ENCODE measurements at places on chromosomes 7 and 10.

- no peak overlapping the region for H3K4me3 ChIP-seq
- no peak for DNase-seq
- H3K27me3 ChIP-seq: no peaks in the 10 kb centered on the region
- peaks cover 46% of the 10 kb centered on the region for H3K4me1 ChIP-seq
- no peaks in the 10 kb centered on the region for H3K36me3 ChIP-seq
Measured at GRCh38 chr7:2504889-2505375, 14.6 kb upstream of the LFNG start.

DNA sequence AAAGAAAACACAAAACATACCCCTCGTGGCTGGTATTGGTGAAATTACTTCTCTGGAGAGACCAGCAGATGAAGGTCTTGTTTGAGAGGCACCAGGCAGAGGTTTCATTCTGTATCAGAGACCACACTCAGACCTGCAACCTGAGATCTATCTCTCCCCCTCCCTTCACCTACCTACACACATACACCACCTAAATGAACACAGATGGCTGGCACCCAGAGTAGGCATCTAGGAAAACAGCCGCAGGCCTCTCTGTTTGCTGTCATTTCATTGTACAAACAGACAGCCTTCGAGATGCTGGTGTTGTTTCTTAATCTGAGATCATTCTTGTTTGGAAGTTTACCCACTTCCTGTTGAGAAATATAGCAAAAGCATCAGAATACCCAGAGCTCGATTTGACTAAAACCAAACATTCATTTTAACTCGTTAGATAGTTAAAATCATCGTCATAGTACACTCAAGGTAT, 173.9 kb upstream of the SLC25A13 start:
- no peaks in the 10 kb centered on the region for H3K36me3 ChIP-seq
- H3K4me1 ChIP-seq: no peaks in the 10 kb centered on the region
- H3K4me3 ChIP-seq: no peak overlapping the region
- H3K27ac ChIP-seq: no peak overlapping the region
- DNase-seq: no peak

DNA sequence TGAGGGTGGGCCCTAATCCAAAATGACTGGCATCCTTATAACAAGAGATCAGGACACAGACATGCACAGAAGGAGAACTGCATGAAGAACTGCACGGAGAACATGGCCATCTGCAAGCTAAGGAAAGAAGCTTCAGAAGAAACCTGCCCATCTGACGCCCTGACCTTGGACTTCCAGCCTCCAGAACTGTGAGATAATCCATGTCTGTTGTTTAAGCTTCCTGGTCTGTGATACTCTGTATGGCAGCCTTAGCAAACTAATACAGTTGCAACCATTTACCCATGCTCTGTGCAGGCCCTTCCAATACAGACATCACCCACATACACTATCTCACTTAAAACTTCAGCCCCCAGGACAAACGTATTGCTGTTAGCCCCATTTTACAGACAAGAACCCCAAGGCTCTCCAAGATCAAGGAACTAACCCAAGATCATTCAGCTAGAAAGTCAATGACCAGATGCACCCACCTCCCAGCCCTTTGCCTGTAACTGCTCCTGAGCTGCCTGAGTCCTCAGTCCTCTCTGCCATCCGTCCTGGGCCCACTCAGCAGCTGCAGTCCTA, 39.7 kb downstream of the DLG5 start:
- H3K4me3 ChIP-seq: no peak overlapping the region
- no peaks in the 10 kb centered on the region for H3K27me3 ChIP-seq
- DNase-seq: no peak
- H3K4me1 ChIP-seq: peaks cover 18% of the 10 kb centered on the region
- H3K27ac ChIP-seq: no peak overlapping the region
- H3K36me3 ChIP-seq: peaks cover 2% of the 10 kb centered on the region

DNA sequence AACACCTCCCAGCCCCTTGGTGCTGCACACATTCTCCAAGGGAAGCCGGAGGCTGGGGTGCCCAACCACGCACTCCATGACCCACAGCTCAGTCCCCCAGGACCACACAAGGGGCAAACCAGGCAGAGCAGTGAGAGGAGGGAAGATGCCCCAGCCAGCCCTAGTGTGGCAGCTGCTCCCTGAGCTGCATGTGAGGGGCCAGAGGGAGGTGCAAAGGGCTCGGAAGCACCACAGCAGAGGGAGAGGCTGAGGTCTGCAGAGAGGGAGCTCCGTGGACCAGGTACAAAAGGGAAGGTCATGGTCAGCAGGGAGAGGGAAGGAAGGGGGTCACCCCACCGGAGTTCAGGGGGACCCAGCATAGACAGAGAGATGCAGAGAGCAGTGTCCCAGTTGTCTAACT, 1.5 kb upstream of the CALML5 start:
- no peak for DNase-seq
- no peak overlapping the region for H3K27ac ChIP-seq
- H3K4me3 ChIP-seq: no peak overlapping the region
- H3K4me1 ChIP-seq: peaks cover 5% of the 10 kb centered on the region

DNA sequence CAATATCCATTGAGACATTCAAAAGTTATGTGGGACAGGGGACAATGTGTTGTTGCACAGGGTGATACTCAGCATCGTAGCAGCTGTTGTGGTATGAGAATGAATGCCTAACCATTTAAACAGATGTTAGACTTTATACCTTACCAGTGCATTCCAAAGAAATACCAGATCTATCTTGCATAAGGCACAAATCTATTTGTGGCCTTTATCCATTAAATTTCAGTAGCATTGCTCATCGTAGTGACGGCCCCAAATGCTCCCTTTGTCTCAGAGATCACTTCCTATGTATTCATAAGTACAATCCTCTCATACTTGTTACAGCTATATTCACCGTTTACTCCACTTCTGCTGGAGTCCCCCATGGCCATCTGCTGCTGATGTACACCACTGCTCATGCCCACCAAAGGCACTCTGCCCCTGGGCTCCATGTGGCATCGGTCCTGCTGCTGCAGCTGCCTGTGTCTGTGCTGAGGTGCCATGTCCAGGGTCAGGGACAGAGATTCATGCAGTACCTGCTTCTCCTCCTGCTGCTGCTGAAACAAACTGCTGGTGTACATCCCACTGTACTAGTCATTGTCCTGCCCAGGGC, 96.3 kb downstream of the CPED1 start:
- peak; percentile 83 for DNase-seq
- no peaks in the 10 kb centered on the region for H3K36me3 ChIP-seq
- peaks cover 6% of the 10 kb centered on the region for H3K4me1 ChIP-seq
- no peaks in the 10 kb centered on the region for H3K27me3 ChIP-seq
- no peak overlapping the region for H3K4me3 ChIP-seq

DNA sequence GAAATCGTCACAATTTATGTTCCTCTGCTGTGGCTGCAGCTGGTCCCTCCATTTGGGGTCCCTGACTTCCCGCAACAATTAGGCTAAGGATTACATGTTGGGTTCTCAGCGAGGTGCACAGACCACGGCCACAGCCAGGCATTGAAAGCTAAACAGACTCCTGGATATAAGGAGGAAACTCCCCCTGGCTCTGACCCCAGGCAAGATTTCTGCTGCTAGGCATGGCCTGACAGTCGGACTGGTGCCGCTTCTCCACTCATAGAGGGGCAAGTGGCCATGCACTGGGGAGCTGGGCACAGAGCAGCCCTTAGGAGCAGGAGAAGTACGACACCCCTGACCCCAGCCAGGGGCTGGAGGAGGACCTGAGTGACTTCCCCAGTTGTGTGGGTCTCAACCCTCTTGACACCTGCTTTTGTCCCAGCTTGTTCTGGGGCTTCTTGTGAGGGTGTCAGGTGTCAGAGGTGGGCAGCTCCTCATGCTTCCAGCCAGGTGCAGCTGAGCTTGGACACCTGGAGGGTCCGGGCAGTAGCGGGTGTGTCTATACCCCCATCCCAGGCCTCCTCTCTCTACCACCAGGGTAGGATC, 38.3 kb downstream of the TSPAN15 start:
- no peak for DNase-seq
- peaks cover 3% of the 10 kb centered on the region for H3K27me3 ChIP-seq
- H3K36me3 ChIP-seq: no peaks in the 10 kb centered on the region
- H3K27ac ChIP-seq: no peak overlapping the region
- H3K4me1 ChIP-seq: peaks cover 2% of the 10 kb centered on the region

GRCh38 chr7:132407764-132408163, 168.5 kb downstream of the PLXNA4 start:
- no peak overlapping the region for H3K27ac ChIP-seq
- H3K4me3 ChIP-seq: no peak overlapping the region
- no peak for DNase-seq
- H3K36me3 ChIP-seq: no peaks in the 10 kb centered on the region
- H3K27me3 ChIP-seq: peaks cover 4% of the 10 kb centered on the region

- H3K36me3 ChIP-seq: no peaks in the 10 kb centered on the region
- H3K27me3 ChIP-seq: no peaks in the 10 kb centered on the region
- no peak overlapping the region for H3K27ac ChIP-seq
- no peaks in the 10 kb centered on the region for H3K4me1 ChIP-seq
Measured at GRCh38 chr7:104366390-104366789, 38.0 kb downstream of the LHFPL3 start.

- no peak overlapping the region for H3K27ac ChIP-seq
- no peaks in the 10 kb centered on the region for H3K36me3 ChIP-seq
Measured at GRCh38 chr7:126443951-126444350, 808.8 kb downstream of the GRM8 start.

- peaks cover 43% of the 10 kb centered on the region for H3K36me3 ChIP-seq
- H3K27ac ChIP-seq: no peak overlapping the region
- H3K4me1 ChIP-seq: peaks cover 23% of the 10 kb centered on the region
Measured at GRCh38 chr10:102112210-102112817, 7.9 kb downstream of the LDB1 start.

DNA sequence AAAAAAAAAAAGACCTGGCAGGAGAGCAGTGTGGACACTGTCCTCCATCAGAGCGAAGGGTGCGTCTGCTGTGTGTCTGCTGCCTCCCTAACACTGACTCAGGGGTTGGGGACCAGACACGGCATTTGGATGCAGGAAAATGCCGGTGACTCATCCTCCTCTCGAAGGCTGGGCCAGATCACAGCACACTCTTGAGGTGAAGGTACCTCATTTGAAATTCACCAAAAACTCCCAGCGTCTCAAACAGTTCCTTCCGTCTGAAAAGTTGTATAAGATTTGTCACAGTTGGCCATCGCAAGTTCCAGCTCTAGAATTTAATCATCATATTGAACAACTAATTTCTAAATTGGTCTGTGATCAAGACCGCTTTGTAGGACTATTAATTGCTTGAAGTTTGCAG, 118.1 kb upstream of the LYZL2 start:
- no peak overlapping the region for H3K27ac ChIP-seq
- H3K36me3 ChIP-seq: no peaks in the 10 kb centered on the region
- no peak overlapping the region for H3K4me3 ChIP-seq
- H3K27me3 ChIP-seq: no peaks in the 10 kb centered on the region
- peaks cover 2% of the 10 kb centered on the region for H3K4me1 ChIP-seq

DNA sequence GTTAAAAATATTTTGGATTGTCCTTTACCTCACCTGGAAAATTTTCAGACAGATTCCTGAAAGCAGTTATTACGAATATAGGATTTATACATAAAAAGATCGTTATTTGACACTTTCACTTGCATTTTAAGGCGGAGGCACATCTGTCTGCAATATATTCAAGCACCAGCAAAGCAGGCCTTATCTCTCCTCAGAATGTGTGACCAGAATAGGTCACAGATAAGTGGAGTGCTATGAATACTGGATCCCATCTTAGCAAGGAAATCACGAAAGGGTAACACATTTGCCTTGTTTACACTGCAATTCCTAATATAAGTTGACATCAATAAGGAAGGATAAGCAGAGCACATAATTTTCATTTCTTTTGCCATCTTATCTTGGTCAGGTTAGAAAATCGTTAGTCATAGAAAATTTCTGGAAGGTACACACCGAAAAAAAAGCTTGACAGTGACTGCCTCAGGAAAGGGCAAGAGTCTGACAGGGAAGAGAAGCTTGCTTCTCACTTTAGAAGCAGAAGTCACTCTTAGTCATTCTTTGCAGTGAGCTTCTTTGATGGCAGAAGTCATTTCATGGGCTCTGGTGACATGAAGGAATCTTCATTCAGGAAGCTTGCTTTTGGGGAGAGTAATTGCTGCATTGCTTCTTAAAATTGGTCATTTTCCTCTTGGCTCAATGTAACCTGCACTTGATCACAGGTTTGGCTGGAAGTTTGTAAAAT, 98.1 kb upstream of the STK17A start:
- H3K4me1 ChIP-seq: peaks cover 16% of the 10 kb centered on the region
- H3K4me3 ChIP-seq: no peak overlapping the region
- no peaks in the 10 kb centered on the region for H3K36me3 ChIP-seq
- no peak for DNase-seq
- no peaks in the 10 kb centered on the region for H3K27me3 ChIP-seq
- no peak overlapping the region for H3K27ac ChIP-seq

DNA sequence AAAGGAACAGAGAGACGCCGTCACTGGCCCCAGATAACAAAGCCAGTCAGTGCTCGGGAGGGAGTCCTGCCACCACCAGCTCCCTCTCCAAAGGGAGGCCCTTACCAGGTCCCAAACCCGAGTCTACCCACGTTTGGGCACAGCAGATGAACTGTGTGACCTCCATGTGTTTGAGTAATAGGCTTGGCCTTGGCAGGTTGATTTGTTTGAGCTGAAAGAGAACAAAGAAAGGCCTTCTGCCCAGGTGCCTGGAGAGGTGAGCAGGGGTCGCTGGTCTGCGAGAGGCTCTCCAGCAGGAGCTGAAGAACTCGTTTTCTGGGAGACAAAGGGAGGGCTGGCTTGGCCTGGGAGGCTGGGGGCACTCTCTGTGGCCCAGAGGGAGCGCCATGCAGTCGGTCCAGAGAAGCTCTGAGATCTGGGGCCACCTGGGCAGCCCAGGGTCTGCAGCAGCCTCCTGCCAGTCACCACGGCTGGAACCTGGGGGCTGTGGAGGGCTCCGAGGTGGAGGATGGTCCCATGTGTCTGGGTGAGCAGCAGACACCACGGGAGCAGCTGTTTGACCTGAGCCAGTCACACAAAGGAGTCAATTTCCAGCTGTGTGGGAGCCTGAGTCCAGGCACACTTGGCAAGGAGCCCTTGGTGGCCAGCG, 99.7 kb downstream of the PAXIP1 start:
- no peak overlapping the region for H3K27ac ChIP-seq
- H3K27me3 ChIP-seq: no peaks in the 10 kb centered on the region
- no peak overlapping the region for H3K4me3 ChIP-seq
- H3K4me1 ChIP-seq: no peaks in the 10 kb centered on the region
- no peak for DNase-seq
- no peaks in the 10 kb centered on the region for H3K36me3 ChIP-seq

- H3K27me3 ChIP-seq: no peaks in the 10 kb centered on the region
- no peak overlapping the region for H3K27ac ChIP-seq
- H3K4me3 ChIP-seq: no peak overlapping the region
- H3K36me3 ChIP-seq: no peaks in the 10 kb centered on the region
- DNase-seq: no peak
Measured at GRCh38 chr7:123198668-123199652, 809 bp downstream of the SLC13A1 start.

DNA sequence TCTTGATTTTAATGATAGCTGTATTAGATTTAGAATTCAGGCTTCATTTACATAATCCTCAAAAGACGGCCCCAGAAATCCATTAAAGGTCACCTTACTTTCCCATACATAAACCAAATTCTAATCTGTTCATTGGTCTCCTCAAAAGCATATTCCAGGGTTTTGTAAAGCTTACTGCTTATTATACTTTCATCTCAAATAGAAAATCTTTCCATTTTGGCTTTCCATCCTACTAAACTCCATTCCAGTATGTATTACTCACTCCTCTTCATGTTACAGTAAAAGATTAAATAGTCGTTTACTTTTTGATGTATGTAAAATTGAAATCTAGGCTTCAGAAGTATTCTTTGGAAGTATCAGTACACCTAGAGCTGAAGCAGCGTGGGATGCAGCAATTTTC, 143.5 kb upstream of the LRRN3 start:
- H3K36me3 ChIP-seq: no peaks in the 10 kb centered on the region
- H3K4me1 ChIP-seq: peaks cover 4% of the 10 kb centered on the region
- no peak for DNase-seq

Data from mesenchymal stem cell (in vitro differentiated cells and primary cell).